ENCODE measurements at places on chromosomes 11 and 22.

DNA sequence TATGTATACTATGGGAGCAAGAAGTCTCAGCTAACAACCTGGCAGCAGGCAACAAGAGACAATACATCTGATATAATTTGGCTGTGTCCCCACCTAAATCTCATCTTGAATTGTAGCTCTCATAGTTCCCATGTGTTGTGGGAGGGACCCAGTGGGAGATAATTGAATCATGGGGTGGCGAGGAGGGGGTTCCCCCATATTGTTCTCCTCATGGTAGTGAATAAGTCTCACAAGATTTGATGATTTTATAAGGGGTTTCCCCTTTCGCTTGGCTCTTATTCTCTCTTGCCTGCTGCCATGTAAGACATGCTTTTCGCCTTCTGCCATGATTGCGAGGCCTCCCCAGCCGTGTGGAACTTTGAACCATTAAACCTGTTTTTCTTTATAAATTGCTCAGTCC, 6.2 kb downstream of the DNAJC24 start:
- no peak for DNase-seq

DNA sequence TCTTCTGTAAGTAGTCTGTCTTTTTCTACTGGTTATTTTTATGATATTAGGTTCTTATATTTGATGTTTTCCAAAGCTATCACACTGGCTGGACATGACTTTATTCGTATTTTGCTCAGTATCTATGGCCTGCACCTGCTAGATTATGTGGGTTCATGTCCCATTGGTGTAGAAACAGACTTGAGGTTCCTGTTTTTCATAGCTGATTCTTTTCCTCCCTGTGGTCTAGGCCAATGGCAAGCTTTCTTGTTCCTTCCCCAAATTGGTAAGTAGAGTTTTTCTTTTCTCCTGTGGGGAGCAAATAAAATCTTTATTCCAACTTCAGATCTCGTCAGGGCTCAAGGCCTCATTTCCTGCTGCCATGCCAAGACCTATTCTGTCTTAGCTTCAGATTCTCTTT, 30.2 kb upstream of the SWAP70 start:
- no peak for DNase-seq

GRCh38 chr11:69552951-69553350, 71.5 kb downstream of the LINC01488 start:
- no peak for DNase-seq

DNA sequence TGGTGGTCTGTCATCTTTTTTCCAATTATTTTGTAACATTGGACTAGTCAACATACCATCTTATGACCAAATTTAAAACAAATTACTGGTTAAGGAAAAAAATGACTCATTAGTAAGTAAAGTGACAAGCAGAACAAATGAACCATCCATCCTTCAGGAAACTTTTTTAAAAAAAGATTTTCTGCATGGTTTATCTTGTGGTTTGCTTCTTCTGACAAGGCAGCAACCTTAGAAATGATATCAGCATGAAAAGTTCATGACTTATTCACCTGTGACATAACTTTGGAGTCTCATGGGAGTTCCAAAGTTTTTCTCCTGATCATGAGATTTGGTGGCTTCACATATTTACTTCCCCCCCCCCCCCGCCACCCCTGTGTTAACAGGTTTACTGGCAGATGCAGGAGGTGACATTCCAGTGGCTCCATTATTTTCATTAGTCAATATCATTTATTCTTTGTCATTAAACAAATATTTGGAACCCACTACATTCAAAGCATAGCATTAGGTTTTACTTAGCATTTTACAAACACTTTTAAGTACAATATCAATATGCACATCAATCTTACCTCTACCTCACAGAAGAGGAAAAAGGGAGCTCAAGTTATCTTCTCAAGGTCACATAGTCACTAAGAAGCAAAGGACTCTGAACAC, 40.7 kb downstream of the DCUN1D5 start:
- DNase-seq: no peak

DNA sequence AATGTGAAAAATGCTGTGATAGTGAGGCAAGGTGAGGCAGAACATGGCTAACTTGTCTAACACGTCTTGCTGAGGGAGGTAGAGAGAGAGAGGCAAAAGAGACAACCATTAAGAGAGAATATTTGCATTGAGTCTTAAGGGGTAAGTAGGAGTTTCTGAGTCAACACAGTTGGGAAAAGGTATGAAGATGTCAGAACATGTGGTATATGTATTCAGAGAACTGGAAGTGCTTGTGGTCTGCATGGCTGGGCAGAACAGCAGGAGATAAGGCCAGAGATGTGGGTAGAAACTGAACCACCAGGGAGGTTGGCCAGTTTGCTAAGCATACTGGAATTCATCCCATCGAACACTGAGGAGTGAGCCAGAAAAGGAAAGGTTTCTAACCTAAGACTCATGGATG, 25.0 kb upstream of the SLC5A1 start:
- DNase-seq: no peak

GRCh38 chr11:123799438-123799837, 6.7 kb downstream of the OR6M1 start:
- no peak for DNase-seq

DNA sequence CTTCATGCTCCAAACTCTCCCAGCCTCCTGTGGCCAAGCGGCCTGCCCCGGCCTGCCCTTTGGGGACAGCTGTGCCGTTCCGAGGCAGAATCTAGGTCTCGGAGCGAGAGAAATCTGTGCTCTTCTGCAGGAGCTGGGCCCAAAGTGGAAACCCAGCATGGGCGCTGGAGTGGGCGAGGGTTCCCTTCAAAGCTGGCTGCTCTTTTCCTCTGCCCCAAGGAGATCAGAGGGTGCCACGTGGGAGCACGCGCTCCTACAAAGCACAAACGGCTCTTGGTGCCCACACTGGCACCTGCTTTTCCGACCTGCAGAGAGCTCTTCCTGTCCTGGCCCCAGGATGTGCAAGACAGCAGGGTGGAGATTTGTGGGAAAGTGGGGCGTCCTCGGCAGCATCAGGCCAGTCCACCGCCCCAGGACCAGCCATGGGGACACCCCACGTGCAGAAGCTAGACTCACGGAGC, 6.9 kb downstream of the OSBPL5 start:
- no peak for DNase-seq

GRCh38 chr11:122668562-122669090, 13.1 kb downstream of the UBASH3B start:
- DNase-seq: no peak

DNA sequence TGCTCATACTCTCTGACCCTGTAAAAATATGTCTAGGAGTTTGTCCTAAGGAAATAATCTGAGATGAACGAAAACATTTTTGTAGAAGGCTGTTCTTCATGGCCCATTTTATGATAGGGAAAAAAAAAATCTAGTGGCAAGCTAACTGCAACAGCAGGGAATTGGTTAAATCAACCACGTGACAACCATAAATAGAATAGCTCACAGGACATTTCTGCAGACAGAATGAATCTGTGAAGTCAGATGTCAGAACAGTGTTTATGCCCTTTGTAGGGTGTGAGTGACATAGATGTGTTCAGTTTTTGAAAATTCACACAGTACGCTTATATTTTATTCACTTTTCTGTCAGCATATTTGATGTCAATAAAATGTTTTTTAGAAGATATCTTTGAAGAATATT, 16.1 kb downstream of the ARHGAP1 start:
- DNase-seq: no peak

- DNase-seq: no peak
Measured at GRCh38 chr11:77100166-77101042, 2.2 kb upstream of the OMP start.

Data from amygdala (tissue), 56 donors.